ENCODE measurements at places on chromosomes 2 and 18.

DNA sequence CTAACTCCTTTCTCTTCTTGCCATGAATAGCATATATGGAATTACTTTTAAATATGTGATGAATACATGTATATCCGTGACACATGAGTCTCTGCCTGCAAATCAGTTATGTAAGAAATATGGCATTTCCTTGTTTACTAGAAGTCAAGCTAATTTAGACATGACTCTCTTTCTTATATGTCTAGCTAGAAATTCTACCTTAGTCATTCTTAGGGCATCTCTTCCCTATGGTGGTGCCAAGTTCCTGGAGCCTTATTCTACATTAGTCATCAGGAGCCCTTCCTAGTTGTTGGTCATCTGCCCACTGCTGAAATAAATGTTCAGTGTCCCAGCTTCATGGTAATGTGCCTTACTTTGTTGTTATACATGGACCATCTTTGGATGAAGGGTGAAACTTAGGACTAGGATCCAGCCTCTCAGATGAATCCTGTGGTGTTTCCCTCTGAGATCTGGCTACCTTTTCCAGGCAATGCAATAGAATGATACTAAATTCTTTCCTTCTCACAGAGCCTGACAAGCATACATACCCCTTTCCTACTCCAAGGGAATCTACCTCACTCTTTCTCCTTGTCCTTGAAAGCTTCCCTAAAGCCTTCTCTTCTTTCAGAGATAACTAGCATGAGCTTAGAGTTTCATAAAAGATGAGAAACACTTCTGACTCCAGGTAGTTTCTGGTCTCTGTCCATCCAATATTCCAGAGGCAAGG, 415.3 kb upstream of the VWC2L start:
- DNase-seq: no peak

- no peak for DNase-seq
Measured at GRCh38 chr2:99970292-99970868, 172.0 kb downstream of the AFF3 start.

GRCh38 chr2:216551234-216552068, 52.8 kb downstream of the RPL37A start:
- no peak for DNase-seq

DNA sequence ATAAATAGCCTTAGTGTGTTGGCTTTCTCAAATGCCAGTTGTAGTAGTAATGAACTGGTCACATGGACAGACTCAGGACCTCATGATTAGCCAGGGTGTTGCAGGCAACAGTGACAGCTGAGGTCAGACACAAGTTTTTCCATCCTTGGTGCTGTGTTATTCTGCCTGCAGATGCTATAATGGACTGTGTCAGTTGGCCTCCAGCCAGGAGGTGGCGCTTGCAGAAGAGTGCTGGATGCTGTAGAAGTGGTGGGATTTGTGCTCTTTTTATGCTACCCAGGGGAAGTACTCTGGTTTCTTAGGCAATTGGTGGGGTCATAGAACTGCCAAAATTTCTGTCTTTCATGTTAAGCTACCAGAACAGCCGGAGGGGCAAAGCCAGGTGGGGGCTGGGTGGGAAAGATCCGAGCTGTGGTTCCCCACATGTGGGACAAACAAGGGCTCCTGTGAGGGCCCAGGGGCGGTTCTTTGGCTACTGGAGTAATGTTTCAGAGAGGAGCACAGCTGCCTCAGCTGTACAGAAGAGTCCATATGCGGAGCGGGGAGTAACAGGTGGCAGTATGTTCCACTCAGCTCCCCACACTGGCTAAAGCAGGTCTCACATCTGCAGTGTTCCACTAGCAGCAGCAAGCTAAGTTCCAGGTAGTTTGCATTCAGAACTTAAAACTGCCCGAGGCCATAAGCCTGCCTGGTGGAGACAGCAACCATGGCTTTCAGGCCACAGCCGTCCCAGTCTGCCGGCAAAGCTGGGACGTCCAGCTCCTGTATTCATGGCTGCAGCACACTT, 104.4 kb downstream of the GULP1 start:
- DNase-seq: no peak

DNA sequence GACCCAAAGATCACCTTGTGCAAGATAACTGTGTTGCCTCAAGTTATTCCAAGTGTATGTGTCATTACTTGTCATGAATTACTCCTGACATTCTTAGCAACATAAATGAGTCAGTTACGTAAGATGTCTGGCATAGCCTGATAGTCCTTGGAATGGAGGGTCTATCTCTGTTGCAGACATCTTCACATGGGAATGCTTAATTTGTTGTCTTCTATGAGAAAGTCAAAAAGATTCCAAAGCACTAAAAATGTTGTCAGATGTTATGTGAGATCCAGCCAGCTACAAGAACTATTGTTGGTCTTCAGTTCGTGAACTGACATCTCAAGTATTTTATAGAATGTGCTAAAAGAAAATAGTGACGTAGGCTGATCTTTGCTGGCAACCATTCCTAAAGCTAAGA, 178.2 kb upstream of the RASGRP3 start:
- no peak for DNase-seq

DNA sequence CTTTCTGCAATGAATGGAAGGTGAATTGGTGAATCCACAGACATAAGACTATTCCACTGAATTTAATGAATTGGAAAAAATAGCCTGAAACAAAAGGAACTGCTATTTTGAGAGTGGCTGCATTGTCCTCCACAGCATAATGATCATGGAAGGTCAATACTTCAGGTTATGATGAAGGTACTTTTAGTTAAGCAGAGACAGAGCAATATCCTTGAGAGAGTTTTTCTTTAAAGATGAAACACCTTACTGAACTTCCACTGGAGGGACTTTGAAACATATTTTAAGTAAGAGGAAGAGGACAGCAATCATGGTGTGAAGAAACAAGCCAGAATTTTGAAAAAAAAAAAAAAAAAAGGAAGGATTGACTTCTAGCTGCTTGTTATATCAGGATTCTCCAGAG, 68.8 kb upstream of the DPP10 start:
- DNase-seq: no peak

- DNase-seq: no peak
Measured at GRCh38 chr2:159226059-159226461, 60.4 kb downstream of the WDSUB1 start.

DNA sequence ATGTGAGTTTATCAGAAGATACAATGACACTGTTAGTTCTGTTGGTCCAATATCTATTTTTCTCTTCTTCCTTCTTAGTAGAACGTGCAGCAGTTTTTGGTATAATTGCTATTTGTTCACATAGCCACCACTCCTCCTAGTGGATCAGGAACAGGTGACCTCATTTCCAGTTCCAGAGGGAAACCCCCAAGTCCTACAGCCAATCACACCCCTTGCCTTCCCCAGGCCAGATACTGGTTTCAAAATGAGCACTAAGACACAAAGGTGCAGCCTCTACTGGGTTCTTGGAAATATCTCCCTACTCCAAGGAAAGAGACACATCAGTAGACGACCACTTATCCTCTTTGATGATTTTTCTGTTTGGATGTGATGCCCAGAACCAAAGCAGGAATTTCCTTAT, 103.2 kb downstream of the TCF4 start:
- DNase-seq: no peak

DNA sequence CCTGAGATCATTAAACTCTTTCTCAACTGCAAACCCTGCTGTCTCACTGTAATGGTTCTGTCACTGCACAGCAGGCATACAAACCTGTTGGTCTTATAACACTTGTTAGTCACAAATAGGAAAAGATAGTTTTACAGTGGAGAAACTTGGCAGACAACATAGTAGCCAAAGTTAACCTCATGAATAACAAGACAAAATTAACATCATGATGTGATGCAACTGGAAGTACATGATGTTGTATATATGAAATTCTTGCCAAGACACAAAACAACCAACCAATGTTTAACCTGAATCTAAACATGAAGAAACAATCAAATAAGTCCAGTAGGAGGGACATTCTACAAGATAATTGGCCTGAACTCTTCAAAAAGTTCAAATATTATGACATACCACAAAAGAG, 189.3 kb downstream of the RNF152 start:
- no peak for DNase-seq

- no peak for DNase-seq
Measured at GRCh38 chr18:52200406-52200805, 139.6 kb upstream of the DCC start.

DNA sequence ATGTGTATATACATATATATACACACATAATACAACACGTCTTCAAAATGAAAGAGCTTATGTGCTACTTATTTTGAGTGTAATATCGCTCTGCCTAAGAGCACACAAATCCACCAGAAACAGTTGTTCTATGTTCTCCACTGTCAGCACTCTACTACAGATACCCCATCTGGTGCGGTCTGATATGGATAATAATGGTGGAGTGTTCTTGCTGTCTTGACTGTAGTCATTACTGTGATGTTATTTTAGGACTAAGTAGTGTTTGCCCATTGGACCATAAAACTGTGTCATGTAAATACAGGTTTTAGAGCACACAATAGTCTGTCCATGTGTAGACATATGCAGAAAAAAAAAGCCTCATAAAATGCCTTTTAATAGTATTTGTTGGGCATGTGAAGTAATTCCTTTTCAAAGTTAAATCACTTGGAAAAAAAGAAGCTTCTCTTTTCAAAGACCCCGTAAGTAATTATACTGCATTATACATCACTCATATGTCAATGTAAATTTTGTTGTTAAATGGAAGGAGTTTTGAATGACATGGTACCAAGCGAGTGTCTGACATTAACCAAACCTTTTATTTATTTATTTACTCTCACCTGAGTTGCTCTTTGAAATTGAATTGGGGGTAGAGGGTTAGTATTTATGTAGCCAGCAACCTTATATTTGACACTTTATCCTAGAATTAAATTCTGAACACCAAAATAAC, 1249.2 kb upstream of the ZEB2 start:
- DNase-seq: no peak

- DNase-seq: no peak
Measured at GRCh38 chr2:195891081-195891480, 177.6 kb downstream of the DNAH7 start.

DNA sequence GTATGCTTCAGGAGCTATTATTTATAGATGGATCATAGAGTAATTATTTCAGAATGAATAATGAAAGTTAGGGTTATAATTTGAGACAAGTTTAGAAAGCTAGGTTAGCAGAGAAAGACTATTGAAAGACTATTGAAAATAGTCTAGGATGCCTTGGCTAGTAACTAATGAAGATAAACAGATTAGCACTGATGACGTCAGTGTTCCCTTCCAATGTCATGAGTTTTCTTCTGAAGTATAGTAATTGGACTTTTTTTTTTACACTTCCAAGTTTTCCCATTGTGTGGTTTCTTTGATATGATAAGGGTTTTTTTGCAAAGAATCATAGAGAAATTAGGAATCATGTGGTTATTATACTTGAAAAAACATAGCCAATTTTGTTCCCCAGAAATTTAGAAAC, 1041.5 kb upstream of the CRIM1 start:
- DNase-seq: no peak

- no peak for DNase-seq
Measured at GRCh38 chr18:21686282-21687105, 18.1 kb downstream of the ABHD3 start.

- DNase-seq: no peak
Measured at GRCh38 chr2:5042666-5043440, 649.3 kb upstream of the SOX11 start.

DNA sequence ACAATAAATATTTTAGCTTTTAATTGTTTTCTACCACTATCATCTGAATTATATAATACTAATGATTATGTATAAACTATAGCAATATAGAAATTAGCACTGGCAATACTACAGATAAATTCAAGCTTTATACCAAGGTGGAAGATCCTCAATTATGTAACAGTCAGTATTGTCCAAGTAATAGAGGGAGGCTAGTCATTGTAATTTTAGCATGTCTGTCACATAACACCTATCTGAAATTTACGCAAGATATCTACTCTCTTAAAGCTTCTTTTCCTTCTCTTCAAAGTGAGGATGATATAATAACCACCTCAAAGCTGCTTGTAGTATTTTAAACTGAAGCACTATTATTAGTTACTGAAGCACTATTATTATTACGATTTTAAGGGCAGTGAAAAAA, 12.2 kb downstream of the KCNJ3 start:
- DNase-seq: no peak

- DNase-seq: no peak
Measured at GRCh38 chr2:41784496-41784895, 263.3 kb upstream of the PKDCC start.

DNA sequence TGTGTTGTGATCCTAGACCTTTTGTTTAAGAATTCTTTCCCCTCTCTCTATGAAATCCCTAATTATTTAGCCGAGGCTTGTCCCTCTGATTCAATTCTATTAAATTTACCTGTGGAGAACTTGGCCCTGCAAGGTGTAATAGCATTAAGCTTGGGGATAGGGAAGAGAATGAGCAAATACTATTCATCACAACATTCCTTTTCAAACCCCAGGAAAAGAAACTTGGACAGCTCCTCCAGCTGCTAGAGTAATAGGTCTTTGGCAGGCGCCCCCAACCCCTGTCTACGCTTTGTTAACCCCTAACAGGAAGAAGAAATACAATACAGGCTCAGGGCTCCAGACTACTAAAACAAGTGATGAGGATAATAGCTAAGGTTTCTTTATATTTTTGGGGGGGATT, 957.0 kb downstream of the CPS1 start:
- no peak for DNase-seq

DNA sequence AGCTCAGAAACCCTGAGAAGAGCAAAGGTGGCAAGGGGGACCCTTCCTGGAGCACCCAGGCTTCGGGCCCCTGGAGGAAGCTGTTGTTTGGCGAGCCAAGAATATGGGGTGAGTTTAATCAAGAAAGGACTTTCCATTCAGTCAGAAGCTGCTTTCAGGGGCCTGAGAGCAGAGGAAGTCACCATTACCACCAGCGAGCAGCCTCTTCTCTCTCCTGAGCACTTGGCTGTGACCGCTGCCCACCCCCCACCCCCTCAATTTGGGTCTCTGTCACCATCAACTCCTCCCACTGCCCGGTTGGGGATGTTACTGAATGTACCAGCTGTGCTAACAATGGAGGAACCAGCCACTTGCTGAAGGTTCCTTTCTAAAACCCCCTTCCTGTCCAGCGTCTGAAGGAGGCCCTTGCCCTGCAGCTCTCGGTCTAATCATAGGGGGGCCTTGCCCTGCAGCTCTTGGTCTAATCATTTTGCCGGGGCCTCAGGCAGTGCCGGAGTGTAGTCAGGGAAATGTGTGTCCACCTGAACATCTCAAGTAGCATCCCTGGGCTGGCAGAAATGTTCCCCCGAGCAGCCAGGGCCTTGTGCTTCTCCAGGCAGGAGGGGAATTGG, 943 bp downstream of the INPP5D start:
- DNase-seq: no peak

GRCh38 chr2:160252278-160252887, 52.3 kb upstream of the ITGB6 start:
- no peak for DNase-seq

DNA sequence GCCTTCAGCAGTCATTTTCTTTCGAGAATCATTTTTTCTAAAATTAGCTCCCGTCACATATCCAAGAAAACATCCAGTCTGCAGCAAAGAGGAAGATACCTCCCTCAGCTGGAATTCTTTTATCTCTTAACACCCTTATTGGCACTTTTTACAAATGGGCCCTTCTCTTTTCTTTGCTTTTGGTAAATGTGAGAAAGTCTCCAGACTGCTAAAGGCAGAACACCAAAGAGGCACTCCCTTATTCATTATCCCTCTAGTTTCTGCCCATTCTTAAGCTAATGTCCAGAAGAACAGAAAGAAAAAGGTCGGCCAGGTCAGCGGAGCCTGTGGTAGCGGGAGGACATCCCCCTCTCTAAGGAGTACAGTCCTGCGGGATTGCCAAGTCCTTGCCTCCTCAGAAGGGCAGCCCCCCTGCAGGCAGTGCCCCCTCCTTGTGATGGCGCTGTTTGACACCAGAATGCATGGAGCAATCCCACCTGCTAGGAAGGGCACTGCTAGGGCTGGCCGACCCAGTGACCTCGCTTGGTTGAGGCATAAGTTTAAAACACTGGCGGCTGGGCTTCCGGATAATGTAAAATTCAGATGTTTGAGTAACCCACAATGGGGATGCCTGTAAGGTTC, 34.0 kb downstream of the ST6GAL2 start:
- DNase-seq: no peak

Measured in stimulated activated CD4-positive, alpha-beta T cell treated with anti-CD3 and anti-CD28 coated beads, Interleukin-1b, Interleukin-23, amount 100 ng/mL, for 1 hour (primary cell).